ENCODE measurements at places on chromosomes 12 and 14. TPM values are rescaled to one million over a fixed set of nuclear protein-coding genes. Genes with fewer than 3 reads are reported as not detected.

TMED10 gene
- polyA plus RNA-seq = 295 TPM

C12orf54 gene
- polyA plus RNA-seq = not detected

SERPINA9 gene
- not detected for polyA plus RNA-seq

RPL10L gene
- not detected for polyA plus RNA-seq

SSPN gene
- 1.4 TPM for polyA plus RNA-seq

CEP128 gene
- 7.3 TPM for polyA plus RNA-seq

ETFBKMT gene
- polyA plus RNA-seq = 2.9 TPM

KRT83 gene
- not detected for polyA plus RNA-seq

CPM gene
- polyA plus RNA-seq = 1.5 TPM

LAG3 gene
- polyA plus RNA-seq = not detected
